ENCODE measurements at places on chromosomes 2 and 18.

DNA sequence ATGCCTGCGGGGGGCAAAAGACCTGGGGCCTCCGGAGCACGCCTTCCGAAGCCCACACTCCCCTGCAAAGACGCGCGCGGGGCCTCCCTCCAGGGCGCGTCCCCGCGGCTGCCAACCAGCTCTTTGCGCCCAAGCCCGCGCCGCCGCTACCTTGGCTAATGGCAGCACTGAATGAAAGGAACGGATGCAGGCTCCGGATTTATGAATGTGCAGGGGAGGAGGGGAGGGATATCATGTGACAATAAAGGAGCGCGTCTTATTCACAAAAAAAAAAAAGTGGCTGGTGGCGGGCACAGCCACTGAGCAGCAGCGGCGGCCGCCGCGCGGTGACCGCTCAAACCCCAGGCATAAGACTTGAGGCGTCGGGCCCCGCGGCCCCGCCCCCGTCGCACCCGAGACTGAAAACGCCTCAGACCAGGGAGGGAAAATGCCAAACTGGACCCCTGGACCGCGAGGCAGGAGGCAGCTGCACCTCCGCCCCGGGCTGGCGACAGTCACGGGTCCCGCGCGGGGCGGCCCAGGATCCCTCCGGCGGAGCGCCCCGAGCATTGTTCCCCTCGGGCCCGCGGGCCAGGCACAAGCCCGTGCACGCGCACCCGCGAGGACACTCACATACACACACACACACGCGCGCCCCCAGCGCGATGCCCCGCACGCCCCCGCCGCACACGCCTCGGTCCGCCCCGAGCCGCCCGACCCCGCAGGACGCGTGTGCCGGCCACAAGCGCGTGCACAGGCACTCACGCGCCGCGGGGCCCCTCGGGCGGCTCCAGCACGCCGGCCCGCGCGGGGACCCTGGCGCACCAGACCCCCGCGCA is 1.6 kb downstream of the SPRED2 start:
- peak; percentile 47 for DNase-seq

DNA sequence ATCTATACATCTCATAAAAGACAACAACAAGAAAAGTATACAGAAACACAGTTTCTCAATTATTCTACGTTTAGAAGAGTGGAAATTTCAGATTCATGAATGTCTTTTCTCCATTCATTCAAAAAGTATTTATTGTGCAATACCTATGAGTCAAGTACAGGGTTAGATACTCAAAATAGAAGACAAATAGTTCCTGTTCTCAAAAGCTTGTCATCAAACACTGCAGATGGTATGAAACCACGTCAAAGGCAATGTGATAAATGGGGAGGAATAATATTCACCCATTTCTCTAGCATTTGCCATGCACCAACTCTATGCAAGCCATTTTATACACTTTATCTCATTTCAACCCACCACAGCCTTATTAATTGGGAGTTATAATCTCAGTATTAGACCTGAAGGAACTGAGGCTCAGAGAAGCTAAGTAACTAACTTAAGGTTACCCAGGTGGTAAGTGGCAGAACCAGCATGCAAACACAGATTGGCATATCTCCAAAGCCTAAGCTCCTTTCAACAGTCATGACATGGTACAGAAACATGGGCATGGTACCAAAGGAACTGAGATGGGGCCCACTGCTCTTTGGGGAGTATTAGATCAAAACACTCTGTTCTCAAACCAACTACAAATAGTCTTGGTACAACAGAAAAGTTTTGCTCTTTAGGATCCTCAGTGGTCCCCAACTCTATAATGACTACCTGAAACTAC is 67.2 kb upstream of the NPAS2 start:
- DNase-seq = no peak

DNA sequence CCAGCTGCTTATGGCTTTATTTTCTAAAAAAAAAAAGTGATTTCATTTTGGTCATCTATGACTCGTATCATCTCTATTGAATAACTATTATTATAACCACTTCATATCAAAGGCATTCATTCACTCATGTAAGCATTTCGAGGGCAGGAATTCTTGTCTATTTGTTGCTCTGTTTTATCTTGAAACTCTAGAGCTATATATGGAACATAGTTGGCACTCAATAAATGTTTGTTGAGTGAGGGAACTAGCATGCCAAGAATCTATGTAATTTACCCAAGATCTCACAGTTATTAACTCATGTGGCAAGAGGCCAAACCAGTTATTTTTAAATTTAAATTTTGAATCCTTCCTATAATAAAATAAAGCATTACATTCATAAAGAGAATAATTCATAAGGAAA is 470.1 kb downstream of the TMX3 start:
- no peak for DNase-seq

- DNase-seq = no peak
Measured at GRCh38 chr2:142718576-142719155, 158.8 kb upstream of the KYNU start.

GRCh38 chr2:122206101-122206500 is 450.6 kb downstream of the TSN start:
- DNase-seq = no peak

GRCh38 chr2:6140509-6140908 is 448.3 kb downstream of the SOX11 start:
- DNase-seq = no peak

- no peak for DNase-seq
Measured at GRCh38 chr2:1973636-1974035, 229.3 kb upstream of the PXDN start.

- DNase-seq = no peak
Measured at GRCh38 chr2:72685638-72686213, 140.1 kb downstream of the EXOC6B start.

DNA sequence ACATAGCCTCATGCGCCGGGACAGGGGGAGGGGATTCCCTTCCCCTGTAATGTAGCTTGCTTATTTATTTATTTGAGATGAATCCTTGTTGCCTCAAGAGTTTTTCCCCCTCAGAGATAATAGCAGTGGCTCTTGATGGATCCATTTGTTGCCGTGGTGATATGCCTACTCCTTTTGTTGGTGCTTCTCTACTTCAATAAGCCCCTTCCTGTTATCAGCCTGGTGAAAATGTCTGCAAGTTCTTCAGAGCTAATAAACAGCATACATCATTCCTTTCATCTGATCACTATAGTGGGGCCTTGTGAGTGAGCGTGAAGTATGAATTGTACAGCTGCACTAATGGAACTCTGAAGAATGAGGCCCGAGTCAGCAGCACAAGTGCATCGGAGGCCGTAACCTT is 19.4 kb downstream of the FZD5 start:
- no peak for DNase-seq

DNA sequence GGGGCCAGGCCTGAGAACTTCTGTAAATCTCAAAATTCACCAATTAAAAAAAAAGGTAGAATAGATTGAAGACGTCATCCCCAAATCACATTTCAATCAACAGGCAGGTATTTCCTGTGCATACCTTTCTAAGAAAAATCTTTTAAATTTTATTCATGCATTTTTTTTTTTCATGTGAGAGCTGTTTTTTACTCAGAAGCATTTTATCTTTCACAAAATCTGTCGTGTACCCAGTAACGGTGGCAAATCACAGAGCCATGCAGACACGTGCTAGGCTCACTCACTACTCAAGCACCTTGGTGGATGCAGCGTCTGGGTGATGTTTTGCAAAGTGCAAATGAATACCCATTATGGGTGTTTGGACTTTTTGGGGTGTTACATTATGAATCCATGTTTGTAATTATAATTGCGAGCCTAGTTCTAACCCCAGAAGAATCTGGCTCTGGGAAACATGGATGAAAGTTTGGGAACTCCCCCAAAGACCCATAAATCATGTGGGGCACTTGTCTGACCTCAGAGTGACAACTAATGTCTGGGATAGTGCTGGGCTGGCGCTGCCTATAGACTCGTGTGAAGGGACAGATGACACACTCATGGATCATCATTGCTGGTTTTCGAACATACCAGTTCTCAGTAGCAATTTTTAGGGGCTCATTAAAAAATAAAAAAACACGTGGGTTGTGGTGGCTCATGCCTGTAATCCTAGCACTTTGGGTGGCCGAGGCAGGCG is 335.2 kb downstream of the LPIN1 start:
- peak; percentile 73 for DNase-seq

- no peak for DNase-seq
Measured at GRCh38 chr2:31227711-31228125, 6.2 kb upstream of the EHD3 start.

GRCh38 chr2:66408905-66409304 is 26.0 kb upstream of the MEIS1 start:
- no peak for DNase-seq

- DNase-seq = peak; percentile 29
Measured at GRCh38 chr2:106053116-106053515, 141.0 kb downstream of the UXS1 start.

DNA sequence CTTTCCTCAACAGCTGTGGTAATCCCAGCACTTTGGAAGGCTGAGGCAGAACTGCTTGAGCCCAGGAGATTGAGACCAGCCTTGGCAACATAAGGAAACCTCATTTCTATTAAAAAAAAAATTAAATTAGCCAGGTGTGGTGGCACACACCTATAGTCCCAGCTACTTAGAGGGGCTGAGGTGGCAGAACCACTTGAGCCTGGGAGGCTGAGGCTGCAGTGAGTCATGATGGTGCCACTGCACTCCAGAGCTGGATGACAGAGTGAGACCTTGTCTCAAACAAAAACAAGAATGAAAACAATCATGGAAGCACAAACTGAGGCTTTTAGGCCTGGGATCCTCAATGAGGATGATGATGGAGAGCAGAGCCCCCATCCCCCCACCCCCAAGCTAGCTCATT is 19.8 kb downstream of the GAREM1 start:
- no peak for DNase-seq

- no peak for DNase-seq
Measured at GRCh38 chr2:62042400-62042799, 136.9 kb downstream of the COMMD1 start.

- DNase-seq = no peak
Measured at GRCh38 chr18:2878656-2879330, 32.0 kb downstream of the EMILIN2 start.

GRCh38 chr2:120762341-120763061 is 26.8 kb downstream of the GLI2 start:
- DNase-seq = peak; percentile 52
